ENCODE measurements at places on chromosomes 16 and 17.

- DNase-seq = no peak
These were observed 273.0 kb downstream of the GRIN2A start for GRCh38 chr16:9909072-9909825.

DNA sequence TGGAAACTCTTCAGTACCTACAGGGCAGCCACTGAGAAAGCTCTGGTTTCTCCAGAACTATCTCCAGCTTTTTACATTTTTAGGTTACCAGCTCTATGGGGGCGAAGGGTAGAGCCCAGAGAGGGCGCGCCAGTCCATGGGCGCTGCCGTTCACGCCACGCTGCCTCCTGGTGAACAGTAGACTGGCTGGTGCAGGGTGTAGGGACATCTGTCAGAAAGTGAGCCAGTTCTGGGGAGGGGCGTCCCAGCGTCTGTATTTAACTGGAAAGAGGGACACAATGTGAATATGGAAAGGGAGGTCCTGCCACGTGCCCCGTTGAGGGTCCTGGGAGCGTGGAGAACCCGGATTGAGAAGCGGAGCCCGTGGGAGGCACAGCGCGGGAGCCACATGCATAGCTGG lies 16.4 kb upstream of the CLEC18A start:
- no peak for DNase-seq

- no peak for DNase-seq
These were observed 14.1 kb downstream of the ZFP90 start for GRCh38 chr16:68553186-68553585.

- DNase-seq = no peak
These were observed 55.2 kb upstream of the ELAC2 start for GRCh38 chr17:13073018-13073417.

GRCh38 chr17:34230342-34230741 lies 24.7 kb upstream of the CCL2 start:
- DNase-seq = no peak

DNA sequence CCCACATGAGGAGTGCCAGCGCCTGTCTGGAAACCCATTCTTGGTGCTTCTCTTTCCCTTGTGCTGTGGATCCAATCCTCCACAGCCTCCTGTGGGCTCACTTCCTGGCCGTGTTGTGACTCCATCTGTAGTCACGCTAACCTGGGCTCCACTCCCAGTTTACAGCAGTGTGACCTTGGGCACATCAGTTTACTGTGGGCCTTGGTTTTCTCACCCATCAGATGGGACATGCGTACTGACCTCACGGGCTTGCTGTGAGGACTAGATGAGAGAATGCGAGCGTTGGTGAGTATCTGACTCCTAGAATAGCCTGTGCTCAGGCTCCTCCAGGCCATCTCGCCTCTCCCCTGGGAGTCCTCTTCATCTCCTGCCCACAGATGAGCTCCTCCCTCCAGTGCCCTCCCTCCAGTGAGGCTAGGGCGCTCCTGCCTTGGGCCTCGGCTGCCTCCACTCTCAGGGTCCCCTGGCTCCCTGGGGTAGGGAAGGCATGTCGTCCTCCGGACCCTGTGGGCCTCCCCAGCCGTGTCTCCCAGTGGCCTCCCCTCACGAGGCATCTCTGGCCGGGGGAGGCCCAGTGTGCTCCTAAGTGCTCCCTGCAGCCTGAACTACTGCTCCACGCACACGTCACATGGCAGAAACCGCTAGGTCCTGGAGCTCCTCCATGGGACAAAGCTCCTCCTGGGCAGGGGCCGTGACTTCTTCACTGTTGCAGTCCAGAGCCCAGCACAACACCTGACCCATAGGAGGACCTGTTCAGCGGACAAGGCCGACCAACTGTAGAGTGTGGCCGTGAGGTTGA lies 5.2 kb upstream of the FOXJ1 start:
- no peak for DNase-seq

DNA sequence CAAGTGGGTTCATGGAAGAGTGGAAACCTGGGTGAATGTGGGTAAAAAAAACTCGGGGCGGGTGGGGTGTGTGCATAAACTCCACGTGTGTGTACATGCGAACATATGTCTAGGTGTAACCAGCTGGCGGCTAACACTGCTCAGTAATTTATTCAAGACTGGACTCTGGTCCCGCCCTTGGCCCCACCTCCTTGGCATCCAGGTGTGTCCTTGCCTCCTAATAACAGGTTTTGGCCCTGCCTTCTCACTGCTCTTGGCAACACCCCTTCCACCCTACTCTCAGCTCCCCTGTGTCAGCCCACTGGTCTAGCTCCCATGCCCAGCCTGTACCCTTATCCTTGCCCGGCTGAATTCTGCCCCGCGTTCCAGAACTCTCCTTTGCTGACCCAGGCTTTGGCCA lies 8.3 kb downstream of the FLII start:
- DNase-seq = no peak

DNA sequence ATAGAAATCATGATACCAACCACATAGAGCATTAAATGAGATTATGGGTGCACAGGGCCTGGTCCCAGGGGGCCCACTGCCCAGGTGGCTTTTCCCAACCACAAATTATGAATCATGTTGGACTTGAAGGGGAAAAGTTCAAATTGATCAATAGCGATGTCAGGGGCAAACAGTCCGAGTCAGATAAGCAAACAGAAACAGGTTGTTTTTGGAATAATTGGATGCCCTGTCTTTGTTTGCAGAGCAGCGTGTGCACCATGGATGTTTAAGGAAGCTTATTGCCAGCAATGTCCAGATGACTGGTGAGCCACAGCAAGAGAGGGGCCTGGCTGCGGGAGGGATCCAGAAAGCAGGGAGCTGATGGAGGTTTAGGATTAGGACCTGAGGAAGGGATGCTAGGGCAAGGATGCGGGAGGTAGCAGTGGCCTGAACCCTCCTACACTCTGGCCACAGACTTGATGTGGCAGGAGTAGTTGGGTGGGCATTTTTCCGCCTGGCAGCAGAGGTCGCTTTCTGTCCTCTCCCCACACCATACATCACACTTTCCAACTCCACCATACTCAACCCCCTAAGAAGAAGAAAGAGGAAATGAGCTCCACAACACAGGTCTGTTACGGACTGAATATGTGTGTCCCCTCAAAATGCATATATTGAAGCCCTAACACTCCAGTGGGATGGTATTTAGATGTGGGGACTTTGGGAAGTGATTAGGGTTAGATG lies 266.4 kb upstream of the RPL38 start:
- DNase-seq = no peak

- no peak for DNase-seq
These were observed 141.9 kb upstream of the NOG start for GRCh38 chr17:56451629-56452028.

- DNase-seq = no peak
These were observed 504 bp downstream of the ERN1 start for GRCh38 chr17:64129515-64129764.

GRCh38 chr16:66580605-66581209 lies 1.4 kb downstream of the CMTM2 start:
- DNase-seq = peak; percentile 73

GRCh38 chr16:84720177-84720579 lies 20.4 kb downstream of the USP10 start:
- peak; percentile 77 for DNase-seq

DNA sequence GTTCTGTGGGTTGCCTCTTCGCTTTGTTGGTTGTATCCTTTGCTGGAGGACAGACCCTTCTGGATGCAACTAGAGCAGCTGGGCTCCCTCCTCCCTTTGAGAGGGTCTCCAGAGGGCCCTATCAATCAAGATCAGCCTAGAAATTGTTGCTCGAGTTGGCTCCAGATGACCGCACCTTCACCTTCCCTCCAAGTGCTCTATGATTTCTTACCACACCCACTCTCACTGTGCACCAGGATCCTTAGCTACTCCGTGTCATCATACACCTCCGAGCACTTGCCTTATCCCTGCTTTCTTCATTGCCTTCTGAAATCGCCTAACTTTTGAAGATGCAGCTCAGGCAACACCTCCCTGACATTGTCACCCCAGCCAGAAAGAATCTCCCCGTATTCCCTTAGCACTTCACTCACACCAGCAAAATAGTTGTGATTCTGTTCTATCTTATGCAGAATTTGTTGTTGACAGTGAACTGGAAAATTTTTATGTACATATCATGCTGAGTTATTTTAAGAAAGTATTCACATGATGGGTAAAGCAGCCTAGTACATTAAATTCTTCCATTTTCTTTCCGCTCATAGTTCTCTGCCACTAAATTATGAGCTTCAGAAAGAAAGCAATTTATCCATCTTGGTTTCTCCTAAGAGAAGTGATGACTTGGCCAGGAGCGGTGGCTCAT lies 52.9 kb downstream of the ABAT start:
- DNase-seq = no peak

DNA sequence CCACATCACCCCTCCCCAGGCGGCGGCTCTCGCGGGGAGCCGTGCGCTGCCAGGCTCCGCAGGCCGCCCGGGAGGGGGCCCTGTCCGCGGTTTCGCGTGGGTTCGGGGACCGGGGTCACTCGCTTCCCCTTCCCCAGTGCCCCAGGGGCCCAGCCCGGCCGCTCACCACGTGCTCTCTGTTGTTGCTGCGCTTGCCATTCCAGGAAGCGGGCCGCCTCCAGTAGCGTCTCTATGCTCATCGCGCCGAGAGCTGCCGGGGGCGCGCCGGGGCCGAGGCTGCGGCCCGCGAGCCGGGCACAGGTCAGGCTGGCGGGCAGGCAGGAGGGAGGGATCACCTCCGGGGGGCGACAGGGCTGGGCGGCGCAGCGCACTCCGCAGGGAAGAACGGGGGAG lies 390 bp downstream of the MNT start:
- peak; percentile 45 for DNase-seq

- no peak for DNase-seq
These were observed 8.4 kb upstream of the PPP1R1B start for GRCh38 chr17:39618246-39618913.

DNA sequence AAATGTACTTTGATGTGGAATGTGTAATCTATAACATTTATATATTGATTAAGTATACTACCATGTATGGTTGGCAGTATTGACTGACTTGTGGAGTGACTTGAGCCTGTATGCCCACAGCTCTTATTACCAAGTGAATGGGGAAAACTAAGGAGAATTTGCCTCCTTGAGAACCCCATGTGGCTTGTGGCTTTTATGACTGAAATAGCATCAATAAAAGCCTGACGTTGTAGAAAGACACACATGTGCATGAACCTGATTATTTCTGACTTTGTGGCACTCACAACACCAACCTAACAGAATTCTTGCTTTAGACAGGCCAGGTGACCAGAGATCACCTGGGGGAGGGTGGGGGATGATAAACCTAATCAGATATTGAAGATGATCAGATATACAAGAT lies 2.1 kb upstream of the LRRC75A start:
- DNase-seq = no peak

DNA sequence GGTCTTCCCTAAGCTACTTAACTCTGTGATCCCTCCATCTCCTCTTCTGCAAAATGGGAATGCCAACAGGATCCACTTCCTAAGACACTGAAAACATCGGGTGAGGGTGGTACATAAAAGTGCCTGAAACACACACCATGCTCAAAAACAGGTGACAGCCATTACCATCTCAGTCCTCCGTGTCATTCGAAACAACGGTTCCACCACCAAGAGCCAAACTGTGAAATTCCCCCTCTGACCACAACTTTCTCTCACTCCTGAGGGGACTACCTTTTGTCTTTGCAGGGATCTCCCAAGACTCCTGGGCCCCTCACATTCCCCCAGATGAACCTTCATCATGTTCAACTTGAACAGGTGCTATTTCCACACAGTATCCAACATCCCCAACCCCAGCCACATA lies 37.0 kb downstream of the NUBP1 start:
- no peak for DNase-seq

DNA sequence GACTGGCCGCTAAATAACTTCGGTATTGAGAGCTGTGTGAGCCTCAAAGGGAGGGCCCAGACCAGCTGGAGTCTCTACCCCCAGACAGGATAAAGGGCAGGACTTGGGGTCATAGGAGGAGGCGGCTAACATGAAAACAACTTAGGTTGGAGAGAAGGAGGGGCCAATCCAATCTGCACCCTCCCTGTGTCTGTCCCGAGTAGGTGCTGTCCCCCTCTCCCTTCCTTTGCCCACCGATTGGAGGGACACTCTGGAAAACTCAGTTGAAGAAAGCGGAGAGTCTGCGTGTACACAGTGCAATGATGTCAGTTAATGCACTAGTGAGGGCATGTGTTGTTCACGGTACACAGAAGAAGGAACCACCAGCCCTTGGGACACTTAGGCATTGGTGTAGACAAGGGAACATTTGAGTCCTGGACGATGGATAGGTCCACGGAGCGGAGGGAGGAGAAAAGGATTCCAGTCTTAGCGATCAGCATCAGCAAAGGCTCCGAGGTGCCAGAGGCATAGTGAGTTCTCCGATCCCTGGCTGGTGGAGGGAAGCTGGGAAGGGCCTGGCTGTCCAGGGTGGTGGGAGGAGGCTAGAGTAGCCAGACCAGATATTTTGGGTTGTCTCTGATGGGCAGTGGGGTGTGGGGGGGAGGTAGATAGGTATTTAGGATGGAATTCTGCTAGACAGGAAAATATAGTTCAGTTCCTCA lies 761 bp downstream of the NOL3 start:
- DNase-seq = peak; percentile 45

DNA sequence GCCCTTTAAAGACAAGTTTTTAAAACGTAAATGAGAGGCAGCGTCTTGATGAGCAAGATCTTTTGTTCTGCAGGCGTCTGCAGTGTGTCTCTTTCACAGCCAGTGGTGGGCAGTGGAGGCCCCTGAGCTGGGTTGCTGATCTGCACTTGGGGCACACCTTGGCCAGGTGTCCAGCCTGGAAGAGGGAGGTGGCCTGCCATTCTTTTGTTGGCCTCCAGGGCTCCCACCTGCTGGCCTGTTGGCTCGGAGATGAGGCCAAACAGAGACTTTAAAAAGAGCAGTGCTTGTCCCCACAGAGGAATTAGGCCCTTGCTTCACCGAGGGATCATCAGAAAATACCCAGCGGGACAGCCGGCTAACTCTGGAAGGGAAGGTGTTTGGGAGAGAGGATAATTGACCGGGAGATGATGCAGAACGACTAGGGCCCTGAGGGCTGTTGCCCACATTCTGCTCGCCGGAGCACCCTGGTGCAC lies 145.9 kb upstream of the PLCG2 start:
- no peak for DNase-seq

GRCh38 chr16:4639899-4640509 lies 15.4 kb downstream of the MGRN1 start:
- DNase-seq = no peak

GRCh38 chr16:73025856-73026210 lies 22.1 kb downstream of the ZFHX3 start:
- no peak for DNase-seq

DNA sequence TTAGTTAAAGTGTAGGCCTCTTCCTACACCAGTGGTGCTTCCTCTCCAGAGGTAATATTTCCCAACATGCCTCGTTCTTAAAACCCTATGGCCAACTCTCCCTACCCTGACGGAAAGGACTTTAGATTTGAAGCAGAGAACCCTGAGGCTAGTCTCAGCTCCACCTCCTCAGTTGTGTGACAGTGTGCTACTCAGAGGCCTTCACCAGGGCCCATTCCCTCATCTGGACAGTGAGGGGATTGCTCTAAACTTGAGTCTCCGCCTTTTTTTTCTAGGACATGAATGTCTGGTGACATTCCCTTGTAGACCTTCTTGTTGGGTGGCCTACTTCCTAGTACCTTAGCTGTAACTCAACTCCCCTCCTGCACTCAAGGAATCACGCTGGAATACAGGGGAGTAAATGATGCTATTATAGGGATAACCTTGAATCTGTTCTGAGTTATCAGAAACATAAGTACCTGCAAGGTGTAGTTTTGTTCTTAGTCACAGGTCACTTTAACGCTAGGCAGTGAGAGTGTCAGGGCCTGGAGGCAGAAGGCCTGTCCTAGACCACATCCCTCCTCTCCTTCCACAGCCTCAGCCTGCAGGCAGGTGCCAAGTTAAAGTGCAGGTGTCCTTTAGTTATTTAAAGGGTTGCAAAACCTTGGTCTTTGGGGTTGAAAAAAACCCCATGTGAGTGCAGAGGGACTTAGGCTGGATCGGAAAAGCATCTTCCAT lies 26.9 kb downstream of the LDHD start:
- DNase-seq = no peak

GRCh38 chr17:68246271-68247028 lies 1.4 kb upstream of the AMZ2 start:
- DNase-seq = no peak

All from AG10803 (cell line).